HFFc6 (cell line): ENCODE measurements at places on chromosomes 6 and 20. TPM values are rescaled to one million over a fixed set of nuclear protein-coding genes. Genes with fewer than 3 reads are reported as not detected.

- peaks cover 8% of the 10 kb centered on the region for H3K4me1 ChIP-seq
- H3K27me3 ChIP-seq: no peaks in the 10 kb centered on the region; the same call in 1 of the 2 replicates
- peak; percentile 17 for DNase-seq
- H3K36me3 ChIP-seq: no peaks in the 10 kb centered on the region
- H3K4me3 ChIP-seq: no peak overlapping the region
These were observed 21.6 kb upstream of the MTRF1L start for GRCh38 chr6:153023977-153024708.

GRCh38 chr6:44867571-44868334 is 460.4 kb upstream of the RUNX2 start:
- no peaks in the 10 kb centered on the region for H3K4me1 ChIP-seq
- H3K27ac ChIP-seq: no peak overlapping the region
- H3K27me3 ChIP-seq: no peaks in the 10 kb centered on the region
- H3K36me3 ChIP-seq: peaks cover 6% of the 10 kb centered on the region; the same call in 1 of the 2 replicates
- H3K4me3 ChIP-seq: no peak overlapping the region

DNA sequence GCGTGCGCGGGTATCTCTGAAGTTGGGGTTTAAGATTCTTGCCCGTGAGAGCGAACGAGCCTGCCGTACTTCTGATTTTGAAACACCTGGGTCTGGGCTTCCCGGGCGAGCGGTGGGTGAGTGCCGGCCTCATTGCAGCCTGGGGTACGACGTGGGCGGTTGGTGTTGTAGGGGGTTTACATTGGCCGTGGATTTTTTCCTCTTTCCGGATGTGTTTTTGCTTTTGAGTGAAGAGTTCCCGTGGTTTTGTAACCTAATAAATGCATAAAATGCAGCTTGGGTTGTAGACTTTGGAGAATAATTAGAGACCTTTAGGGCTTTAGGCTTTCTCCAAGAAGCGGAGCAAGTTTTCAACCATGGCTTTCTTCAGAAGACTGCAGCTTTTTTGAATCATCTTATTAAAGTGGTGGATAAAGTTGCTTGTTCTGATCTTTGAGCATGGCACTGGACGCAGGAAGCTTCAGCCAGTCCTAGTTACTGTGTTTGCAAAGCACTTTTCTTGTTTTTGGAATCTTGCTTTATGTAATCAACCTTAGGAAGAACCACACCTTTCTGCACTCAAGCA is 314 bp downstream of the FARS2 start:
- peaks cover 4% of the 10 kb centered on the region; the same call in 1 of the 2 replicates for H3K36me3 ChIP-seq
- DNase-seq: no peak
- H3K4me3 ChIP-seq: peak overlapping the region; percentile 94

DNA sequence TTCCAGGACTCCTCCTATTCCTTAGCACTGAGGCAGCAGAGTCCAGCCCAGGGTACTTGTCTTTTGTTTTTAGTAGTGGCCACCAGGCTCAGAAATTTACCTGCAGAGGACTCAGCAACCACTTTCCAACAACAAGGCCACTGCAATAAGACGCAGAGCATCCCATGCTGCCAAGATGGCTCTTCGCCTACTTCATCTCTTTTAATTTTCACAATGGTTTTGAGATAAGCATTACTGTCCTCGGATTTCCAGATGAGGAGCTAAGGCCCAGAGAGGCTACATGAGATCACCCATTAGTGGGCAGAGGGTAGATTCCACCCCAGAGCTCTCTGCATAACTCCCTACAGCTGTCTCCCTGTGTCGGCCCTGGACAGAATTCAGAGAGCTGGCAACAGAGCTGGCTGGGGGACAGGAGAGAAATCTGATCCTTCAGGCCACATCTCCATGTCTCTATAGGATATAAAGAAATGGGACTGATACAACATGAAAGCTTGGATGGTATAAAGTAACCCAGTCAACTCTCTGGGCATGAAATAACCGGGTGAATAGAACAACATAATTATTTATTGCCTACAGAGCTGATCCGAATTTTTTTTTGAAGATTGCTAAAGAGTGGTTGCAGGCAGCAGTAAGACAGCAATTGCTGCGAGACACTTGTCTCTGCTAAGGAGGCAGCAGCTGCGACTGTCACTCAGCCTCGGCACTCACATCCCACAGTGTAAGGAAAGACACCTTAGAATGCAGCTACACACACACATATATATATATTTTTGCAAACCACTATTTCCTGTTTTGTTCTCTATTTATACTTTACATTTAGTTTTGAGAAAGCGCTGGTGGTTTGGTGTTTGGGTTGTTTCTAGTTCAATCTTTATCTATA is 37.2 kb downstream of the SCML4 start:
- peaks cover 29% of the 10 kb centered on the region for H3K27me3 ChIP-seq
- H3K4me3 ChIP-seq: no peak overlapping the region
- H3K27ac ChIP-seq: no peak overlapping the region
- H3K36me3 ChIP-seq: no peaks in the 10 kb centered on the region
- H3K4me1 ChIP-seq: no peaks in the 10 kb centered on the region
- no peak for DNase-seq

DNA sequence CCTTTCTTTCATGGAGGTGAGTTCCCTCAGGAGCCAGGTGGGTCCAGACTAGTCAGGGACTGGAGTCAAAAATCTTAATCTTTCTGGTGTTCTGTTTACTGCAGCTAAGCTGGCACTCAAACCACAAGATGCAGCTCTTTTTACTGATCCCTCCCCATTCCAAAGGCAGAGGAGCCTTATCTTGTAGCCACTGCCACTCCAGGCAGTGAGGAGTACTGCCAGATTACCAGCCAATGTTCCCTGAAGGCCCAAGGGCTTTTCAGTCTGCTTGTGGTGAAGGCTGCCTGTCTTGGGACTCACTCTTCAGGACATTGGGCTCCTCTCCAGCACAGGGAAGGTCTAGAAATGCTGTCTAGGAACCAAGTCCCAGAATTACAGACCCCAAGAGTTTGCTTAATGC is 490.4 kb upstream of the ADGRB3 start:
- no peak overlapping the region for H3K27ac ChIP-seq
- no peaks in the 10 kb centered on the region; the same call in 1 of the 2 replicates for H3K36me3 ChIP-seq
- H3K4me1 ChIP-seq: no peaks in the 10 kb centered on the region
- no peaks in the 10 kb centered on the region for H3K27me3 ChIP-seq
- no peak overlapping the region for H3K4me3 ChIP-seq

DNA sequence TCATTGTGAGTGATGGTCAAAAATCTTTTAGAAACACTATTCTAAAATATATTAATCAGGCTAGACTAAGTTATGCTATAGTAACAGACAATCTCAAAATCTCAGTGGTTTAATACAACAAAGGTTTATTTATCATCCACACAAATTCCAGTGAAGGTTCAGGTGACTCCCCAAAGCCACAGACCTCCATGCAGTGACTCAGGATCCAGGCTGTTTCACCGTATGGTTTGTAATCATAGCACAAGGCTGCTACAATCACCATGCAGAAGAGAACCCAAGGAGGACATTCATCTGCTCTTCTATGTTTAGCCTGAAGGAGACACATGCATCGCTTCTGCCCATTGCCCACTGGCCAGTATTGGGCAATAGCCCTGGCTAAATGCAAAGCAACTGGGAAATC is 46.2 kb downstream of the BFSP1 start:
- H3K4me3 ChIP-seq: no peak overlapping the region
- H3K36me3 ChIP-seq: no peaks in the 10 kb centered on the region
- no peak overlapping the region for H3K27ac ChIP-seq

GRCh38 chr6:153073841-153074240 is 57.2 kb downstream of the RGS17 start:
- no peak for DNase-seq
- H3K27me3 ChIP-seq: peaks cover 4% of the 10 kb centered on the region
- H3K4me1 ChIP-seq: no peaks in the 10 kb centered on the region
- no peak overlapping the region for H3K27ac ChIP-seq

GRCh38 chr6:146985111-146985510 is 219.1 kb upstream of the STXBP5 start:
- H3K27me3 ChIP-seq: no peaks in the 10 kb centered on the region
- peaks cover 25% of the 10 kb centered on the region for H3K4me1 ChIP-seq
- no peak overlapping the region for H3K4me3 ChIP-seq
- no peak for DNase-seq
- no peak overlapping the region for H3K27ac ChIP-seq

DNA sequence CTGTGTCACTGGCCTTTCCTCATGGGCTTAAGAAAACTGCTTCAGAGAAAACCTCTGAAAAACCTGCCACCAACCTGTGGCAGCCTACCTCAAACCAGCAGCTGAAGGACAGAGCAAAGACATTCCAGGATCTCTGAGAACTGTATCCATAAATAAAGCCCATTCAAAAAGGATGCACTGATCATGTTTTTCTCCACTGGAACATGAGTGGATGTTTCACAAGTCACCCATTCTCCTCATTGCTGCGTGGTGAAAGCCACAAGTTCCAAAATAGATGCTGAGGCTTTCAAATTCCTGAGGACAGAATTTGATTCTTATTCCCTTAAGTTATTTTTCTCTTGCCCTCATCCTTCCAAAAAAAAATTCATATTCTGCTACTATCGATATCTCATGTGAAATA is 280.6 kb downstream of the KHDC1L start:
- peak overlapping the region; percentile 43; the same call in 1 of the 2 replicates for H3K27ac ChIP-seq
- no peak overlapping the region for H3K4me3 ChIP-seq
- no peaks in the 10 kb centered on the region for H3K27me3 ChIP-seq
- no peaks in the 10 kb centered on the region for H3K36me3 ChIP-seq
- DNase-seq: no peak

- no peak for DNase-seq
- no peak overlapping the region for H3K4me3 ChIP-seq
- no peak overlapping the region for H3K27ac ChIP-seq
- peaks cover 6% of the 10 kb centered on the region for H3K27me3 ChIP-seq
- H3K36me3 ChIP-seq: no peaks in the 10 kb centered on the region
These were observed 76.2 kb upstream of the FRMD1 start for GRCh38 chr6:168155193-168155592.

DNA sequence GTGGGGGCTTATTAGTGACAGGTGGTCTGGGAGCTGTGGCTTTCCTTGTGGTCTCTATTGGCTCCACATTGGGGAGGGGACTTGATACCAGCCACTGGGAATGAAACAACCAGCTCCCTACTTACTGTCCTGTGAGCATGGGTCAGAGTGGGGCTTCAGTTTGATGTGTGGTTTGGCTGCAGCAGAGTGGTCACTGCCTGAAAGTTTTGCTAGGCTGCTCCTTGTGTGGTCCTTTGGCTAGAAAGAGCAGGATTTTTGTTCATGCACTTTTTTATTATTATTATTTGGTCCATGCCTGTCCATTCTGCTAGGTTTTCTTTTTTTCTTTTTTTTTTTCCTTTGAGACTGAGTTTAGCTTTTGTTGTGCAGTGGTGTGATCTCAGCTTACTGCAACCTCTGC is 7.5 kb upstream of the TMEM14B start:
- DNase-seq: no peak
- no peaks in the 10 kb centered on the region; the same call in 1 of the 2 replicates for H3K27me3 ChIP-seq
- H3K4me3 ChIP-seq: no peak overlapping the region
- H3K27ac ChIP-seq: no peak overlapping the region
- peaks cover 13% of the 10 kb centered on the region for H3K36me3 ChIP-seq

GRCh38 chr20:62796699-62797491 is 622 bp downstream of the MRGBP start:
- peak overlapping the region; percentile 83 for H3K4me3 ChIP-seq
- peaks cover 29% of the 10 kb centered on the region for H3K4me1 ChIP-seq
- H3K27ac ChIP-seq: no peak overlapping the region

GRCh38 chr6:139439349-139439748 is 64.9 kb upstream of the CITED2 start:
- no peaks in the 10 kb centered on the region for H3K36me3 ChIP-seq
- H3K27ac ChIP-seq: no peak overlapping the region
- H3K4me3 ChIP-seq: no peak overlapping the region

DNA sequence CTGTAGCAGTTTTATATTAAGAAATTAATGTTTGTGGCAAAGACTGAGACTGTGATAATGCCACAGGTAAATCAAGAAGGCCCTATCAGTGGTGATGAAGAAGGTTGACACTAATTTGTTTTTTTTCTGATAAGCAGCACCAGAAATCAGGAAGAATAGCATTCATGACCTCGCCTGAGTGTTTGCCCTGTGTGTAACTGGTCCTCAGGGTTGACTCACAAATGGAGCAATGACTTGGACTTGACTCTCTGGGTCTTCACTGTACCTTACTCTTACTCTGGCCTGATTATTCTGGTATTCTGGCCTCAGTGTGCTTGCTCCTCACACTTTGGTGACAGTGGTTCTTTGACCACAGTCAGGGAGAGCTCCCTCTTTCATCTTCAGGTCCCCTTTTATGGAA is 243.9 kb downstream of the HAO1 start:
- no peaks in the 10 kb centered on the region for H3K27me3 ChIP-seq
- H3K36me3 ChIP-seq: no peaks in the 10 kb centered on the region
- no peak overlapping the region for H3K27ac ChIP-seq
- no peak overlapping the region for H3K4me3 ChIP-seq
- H3K4me1 ChIP-seq: no peaks in the 10 kb centered on the region

- H3K4me3 ChIP-seq: no peak overlapping the region
- no peaks in the 10 kb centered on the region for H3K36me3 ChIP-seq
- no peaks in the 10 kb centered on the region for H3K27me3 ChIP-seq
- H3K4me1 ChIP-seq: no peaks in the 10 kb centered on the region; the same call in 1 of the 2 replicates
- H3K27ac ChIP-seq: no peak overlapping the region
These were observed 261.1 kb downstream of the THBS2 start for GRCh38 chr6:168992446-168993144.

GRCh38 chr20:64188091-64188490 is 23.8 kb downstream of the MYT1 start:
- peaks cover 41% of the 10 kb centered on the region for H3K27me3 ChIP-seq
- H3K36me3 ChIP-seq: peaks cover 4% of the 10 kb centered on the region; the same call in 1 of the 2 replicates
- no peak overlapping the region for H3K27ac ChIP-seq
- DNase-seq: no peak

DNA sequence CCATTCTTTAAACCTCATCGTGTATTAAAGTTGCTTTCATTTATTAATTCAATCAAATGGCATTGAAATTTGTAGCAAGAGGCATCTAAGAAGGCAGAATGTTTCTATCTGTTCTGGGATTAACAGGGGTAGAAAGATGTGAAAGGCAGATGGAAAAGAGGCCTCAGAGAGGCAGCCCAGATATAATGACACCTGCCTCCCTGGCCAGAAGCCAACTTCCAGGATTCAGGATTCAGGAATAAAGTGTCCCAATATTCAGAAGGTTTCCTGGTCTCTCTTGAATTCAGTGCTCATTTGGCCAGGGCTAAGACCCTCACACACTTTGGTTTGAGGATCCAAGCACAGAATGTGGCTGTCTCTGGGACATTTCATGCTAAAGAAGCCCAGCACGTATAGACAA is 39.9 kb downstream of the HLA-B start:
- H3K4me3 ChIP-seq: no peak overlapping the region
- no peaks in the 10 kb centered on the region for H3K36me3 ChIP-seq
- H3K27me3 ChIP-seq: peaks cover 24% of the 10 kb centered on the region
- no peak for DNase-seq

GATA5 gene
- not detected in 3 replicates for total RNA-seq

RPRD1B gene
- total RNA-seq: 15.9 and 17.4 TPM in 2 replicates

FKBP5 gene
- total RNA-seq: 8.7 to 11.6 TPM (median 11.3 TPM) in 3 replicates

GHRH gene
- total RNA-seq: not detected in 2 replicates

TRERF1 gene
- total RNA-seq: 10.8 to 16.1 TPM (median 11.3 TPM) in 3 replicates

SMLR1 gene
- total RNA-seq: not detected in 2 replicates

RAB23 gene
- total RNA-seq: 20.8 to 30.0 TPM (median 24.0 TPM) in 3 replicates

ADGRF1 gene
- not detected in 3 replicates for total RNA-seq
